CD4-positive, alpha-beta T cell treated with Interleukin-21 for 1 hour (primary cell): ENCODE measurements at places on chromosomes 7 and 10.

GRCh38 chr10:7486528-7486927 lies 75.7 kb upstream of the SFMBT2 start:
- DNase-seq, result no peak

DNA sequence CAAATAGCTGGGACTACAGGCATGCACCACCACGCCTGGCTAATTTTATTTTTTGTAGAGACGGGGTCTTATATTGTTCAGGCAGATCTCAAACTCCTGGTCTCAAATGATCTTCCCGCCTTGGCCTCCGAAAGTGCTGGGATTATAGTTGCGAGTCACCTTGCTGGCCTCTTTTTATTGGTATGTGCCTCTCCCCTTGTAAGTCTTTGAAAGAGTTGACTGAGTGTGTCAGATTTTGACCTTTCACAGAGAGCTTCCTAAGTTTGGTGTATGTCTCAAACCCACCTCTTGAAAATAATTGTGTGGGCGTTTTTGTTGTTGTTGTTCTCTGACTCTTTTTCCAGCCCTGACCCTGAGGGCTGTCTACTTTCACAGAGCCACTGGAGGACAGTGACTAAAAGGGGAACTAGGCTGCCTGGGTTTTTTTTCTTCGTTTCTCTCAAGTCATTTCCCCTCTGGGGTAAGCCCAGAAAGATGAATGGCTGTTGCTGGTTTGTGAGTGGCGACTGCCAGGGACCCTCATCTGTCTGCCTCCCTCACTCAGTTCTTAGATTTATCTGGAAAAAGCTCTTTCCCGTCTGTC lies 262.8 kb downstream of the ZEB1 start:
- DNase-seq, result no peak

DNA sequence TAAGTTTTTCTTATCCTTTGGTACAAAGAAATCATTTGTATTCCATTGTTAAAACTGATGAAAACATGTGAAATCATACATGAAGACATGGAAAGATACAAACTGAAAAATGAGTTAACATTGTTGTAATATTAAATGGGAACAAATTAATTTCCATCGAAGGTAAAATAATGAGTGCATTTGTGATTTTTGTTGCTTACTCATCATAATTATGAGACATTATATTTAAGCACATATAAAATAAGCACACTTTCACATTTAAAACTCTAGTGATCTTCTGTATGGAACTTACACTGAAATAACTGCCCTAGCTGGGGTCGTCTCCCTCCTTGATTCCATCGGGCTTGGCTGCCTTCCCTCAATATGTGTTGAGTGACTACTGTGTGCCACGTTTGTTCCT lies 204.2 kb upstream of the PRPS1L1 start:
- no peak for DNase-seq

DNA sequence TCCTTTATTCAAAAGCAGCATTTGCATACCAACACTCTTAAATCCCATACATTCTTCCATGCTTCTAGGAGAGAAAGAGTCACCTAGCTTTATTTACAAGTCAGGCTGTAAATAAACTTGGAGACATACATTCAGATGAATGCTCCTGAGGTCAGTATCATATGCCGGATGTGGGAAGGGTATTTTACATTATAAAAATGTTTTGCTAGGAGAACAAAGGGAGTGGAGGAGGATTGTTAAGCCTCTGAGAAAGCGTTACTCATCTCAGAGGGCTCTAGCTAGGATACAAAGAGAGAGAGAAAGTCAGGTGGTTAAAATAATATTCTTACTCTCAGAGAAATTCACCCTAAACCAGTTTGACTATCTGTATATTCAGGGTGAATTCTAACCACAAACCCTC lies 300.9 kb upstream of the NPSR1 start:
- DNase-seq, result no peak

DNA sequence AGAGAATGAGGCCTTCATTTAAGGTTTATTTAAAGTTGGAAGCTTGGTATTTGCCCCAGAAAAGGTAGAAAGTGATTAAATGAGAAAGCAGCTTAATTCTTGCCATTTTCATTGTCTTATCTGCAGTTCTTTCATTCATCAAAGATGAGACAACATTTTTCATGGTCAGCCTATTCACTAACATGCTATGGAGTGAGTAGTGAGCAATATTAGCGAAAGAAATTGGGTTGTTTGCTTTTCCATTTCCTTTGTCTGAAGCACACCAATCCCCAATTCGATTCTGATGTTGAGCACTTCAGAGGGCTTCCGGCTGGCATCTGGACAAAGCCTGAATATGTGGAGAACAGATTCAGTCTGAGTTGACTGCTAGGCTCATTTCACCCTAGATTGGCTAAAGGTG lies 317.2 kb downstream of the BBS9 start:
- DNase-seq, result no peak

- DNase-seq, result no peak
These were observed 80.9 kb upstream of the AGBL3 start for GRCh38 chr7:134905375-134905774.

DNA sequence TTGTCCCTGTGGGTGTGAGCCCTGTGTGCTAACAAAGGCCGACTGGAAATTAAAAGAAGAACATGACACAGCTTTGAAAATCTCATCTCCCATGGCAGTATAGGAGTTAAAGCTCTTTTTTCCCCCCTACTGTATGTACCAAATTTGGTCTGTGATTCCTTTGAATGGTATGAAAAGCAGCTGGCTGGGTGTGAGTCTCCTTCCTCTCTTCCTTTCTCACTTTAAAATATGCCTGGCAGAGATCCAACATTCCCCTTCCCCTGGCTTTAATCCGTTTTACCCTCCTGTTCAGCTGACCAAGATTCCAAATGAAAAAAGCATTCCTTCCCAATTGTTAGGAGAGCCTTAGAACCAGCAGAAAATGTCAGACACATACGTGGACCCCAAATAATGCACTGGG lies 225.0 kb upstream of the CELF2 start:
- DNase-seq, result no peak

DNA sequence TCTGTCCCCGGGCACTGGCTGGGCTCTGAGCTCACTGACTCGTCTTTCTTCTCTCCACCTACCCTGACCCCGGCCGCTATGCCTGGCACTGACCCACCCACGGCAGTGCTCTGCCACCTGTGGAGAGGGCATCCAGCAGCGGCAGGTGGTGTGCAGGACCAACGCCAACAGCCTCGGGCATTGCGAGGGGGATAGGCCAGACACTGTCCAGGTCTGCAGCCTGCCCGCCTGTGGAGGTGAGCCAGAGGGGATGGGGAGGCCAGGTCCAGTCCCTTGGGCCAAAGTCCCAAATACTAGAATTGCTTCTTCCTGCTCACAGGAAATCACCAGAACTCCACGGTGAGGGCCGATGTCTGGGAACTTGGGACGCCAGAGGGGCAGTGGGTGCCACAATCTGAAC lies 27.3 kb downstream of the TBATA start:
- DNase-seq, result no peak

GRCh38 chr10:110733218-110733952 lies 89.2 kb downstream of the RBM20 start:
- DNase-seq, result no peak

- DNase-seq, result no peak
These were observed 4.8 kb upstream of the CPXM2 start for GRCh38 chr10:123896246-123896927.

DNA sequence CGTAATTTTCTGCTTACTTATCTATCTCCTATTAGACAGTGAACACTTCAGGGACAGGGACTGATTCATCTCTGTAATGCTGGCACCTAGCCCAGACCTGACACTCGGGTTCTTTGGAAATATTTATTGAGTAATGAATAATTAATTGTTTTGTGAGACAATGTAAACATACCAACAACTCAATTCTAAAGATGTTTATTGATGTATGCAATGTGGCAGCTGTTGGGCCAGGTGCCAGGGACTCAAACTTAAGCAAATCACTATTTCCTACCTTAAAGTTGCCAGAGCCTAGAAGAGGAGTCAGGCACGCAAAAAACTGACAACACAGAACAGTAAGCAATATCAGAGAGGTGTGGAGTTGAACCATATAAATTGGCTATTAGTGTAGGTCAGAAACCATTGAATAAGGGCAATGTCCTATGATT lies 63.6 kb upstream of the BMPER start:
- DNase-seq, result no peak

DNA sequence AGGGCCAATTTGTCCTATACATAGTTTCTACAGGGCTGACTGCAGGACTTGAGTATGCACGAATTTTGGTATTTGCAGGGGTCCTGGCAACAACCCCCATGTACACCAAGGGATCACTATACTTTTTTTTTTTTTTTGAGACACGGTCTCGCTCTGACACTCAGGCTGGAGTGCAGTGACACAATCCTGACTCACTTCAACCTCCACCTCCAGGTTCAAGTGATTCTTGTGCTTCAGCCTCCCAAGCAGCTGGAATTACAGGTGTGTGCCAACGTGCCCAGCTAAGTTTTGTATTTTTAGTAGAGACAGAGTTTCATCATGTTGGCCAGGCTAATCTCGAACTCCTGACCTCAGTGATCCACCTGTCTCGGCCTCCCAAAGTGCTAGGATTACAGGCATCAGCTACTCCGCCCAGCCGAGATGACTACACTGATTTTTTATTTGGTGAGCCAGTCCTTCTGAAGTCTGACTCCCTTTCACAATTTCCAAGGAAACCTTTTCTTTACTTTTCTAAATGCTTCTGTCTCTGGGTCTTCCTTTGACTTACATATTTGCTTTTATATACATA lies 19.8 kb downstream of the CFAP70 start:
- DNase-seq, result no peak

GRCh38 chr7:23710000-23710399 lies at the start of gene STK31:
TSS of gene STK31 (plus strand) at chr7:23710219. CDS start at chr7:23710286, 67 bp downstream.
- no peak for DNase-seq

GRCh38 chr7:126689037-126689436 lies 563.7 kb downstream of the GRM8 start:
- DNase-seq, result no peak

GRCh38 chr10:12614177-12614995 lies 265.0 kb downstream of the CAMK1D start:
- DNase-seq, result no peak

DNA sequence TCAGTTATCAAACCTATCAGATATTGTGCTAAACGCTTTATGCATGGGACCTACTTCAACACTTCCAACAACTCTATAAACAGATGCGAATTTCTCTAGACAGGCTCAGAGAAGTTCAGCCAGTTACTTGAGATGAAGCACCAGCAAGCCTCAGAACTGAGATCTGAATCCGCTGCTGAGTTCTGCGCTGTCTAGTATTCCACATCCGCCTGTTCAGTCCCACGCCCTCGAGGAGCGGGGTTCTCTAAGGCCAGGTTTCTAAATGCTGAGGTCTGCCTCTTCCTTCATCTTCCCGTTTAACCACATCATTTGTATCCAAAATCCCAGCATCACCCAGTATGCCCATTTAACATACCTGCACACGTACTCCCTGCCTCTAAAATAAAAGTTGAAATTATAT lies 297.8 kb upstream of the ZNF32 start:
- DNase-seq, result no peak
